Muscle of back (tissue), 13 donors: ENCODE measurements at places on chromosomes 11 and 22. TPM values are rescaled to one million over a fixed set of nuclear protein-coding genes. Genes with fewer than 3 reads are reported as not detected.
A peak's percentile ranks its signal among the peaks of the same experiment; 100 is the strongest.

The C11orf98 gene
- polyA plus RNA-seq: 33.5 TPM

The SNX15 gene
- polyA plus RNA-seq: 19.3 TPM

The MPEG1 gene
- 13.3 TPM for polyA plus RNA-seq

The KRTAP5-8 gene
- not detected for polyA plus RNA-seq

The HIPK3 gene
- polyA plus RNA-seq: 71.0 TPM

GRCh38 chr11:108666373-108666772, 1.5 kb downstream of the DDX10 start:
- DNase-seq: no peak

GRCh38 chr11:46127150-46127638, 5.9 kb upstream of the PHF21A start:
- peak; percentile 16 for DNase-seq

DNA sequence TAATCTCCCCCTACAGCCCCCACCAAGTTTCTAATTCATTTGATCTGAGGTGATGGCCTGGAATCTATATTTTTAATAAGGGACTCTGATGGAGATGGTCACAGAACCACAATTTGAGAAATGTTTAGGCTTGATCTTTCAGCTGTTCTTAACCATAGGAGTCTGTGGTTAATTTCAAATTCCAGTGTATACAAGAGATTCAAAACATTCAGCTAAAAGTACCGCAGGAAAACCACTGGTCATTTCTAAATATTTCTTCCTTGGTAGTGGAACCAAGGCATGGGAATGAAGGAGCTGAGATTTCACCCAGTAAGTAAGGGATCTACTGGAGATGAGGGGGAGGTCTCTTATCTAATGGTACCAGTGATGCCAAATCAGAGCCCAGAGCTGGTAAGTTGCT, 18.3 kb upstream of the GALNT18 start:
- DNase-seq: no peak

DNA sequence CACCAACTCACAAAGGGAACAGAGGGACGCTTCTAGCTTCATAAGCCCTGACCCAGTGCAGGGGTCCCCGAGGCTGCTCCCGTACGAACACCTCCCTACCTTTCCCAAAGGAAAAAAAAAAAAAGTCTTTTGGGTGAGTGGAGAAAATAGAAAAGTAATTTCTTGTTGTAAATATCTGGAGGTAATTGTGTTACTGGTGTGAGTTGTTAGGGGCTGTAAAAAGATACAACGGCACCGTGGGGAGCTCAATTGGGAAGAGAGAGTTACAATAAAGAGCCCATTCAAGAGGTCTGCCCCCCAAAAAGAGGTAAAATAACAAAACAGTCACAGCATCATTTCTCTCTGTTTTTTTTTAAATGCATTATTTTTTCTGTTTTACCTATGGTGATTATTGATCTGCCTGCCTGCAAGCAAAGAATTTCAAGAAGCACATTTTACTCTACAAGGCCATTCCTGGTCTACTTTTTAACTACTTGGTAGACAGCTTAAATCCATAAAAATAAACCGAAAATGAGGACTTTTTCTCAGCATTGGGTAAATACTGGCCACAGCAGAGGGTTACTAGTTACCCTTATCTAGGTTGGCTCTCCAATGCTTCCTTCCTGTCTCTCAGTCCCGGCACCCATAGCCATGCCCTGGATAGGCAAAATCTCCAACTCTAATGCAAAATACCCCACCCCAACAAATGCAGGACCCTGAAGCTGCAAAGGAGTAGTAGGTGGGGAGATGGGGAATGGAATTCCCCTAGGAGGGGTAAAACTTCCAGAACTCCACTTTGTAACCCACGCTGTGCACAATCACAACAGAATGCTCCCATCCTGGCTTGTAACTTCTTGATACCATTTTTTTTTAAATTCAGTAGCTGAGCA, 3.1 kb downstream of the PAX6 start:
- DNase-seq: no peak

DNA sequence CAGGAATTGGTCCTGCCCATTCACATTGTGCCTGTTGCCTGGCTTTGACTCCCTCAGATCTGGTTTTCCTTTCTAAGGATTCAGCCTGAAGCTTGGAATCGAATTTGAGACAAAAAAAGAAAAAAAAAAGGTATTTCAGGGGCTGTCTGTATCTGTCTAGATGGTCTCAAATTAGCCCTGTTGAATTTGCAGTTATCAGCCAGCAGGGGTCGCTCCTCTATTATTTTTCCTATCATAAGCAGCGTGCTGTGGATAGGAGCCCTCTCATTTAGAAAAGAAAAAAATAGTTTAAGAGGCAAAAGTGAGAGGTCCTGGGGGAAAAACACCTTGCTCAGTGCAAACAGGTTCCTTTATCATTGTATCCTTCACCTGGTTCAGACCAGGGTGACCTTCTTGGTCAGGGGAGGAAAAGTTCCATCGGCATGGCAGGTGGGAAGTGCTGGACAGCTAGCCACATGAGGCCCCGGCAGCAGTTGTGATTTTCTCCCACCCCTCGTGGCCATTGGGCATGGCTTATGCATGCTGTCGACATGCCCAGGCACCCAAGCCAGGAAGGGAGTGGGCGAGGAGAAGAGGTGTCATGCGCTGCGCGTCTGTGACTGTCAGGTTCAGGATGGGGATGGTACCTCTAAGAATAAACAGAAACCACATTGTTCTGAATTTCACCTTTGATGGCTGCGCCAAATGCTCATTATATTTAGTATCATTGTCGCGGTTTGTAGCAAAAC, 13.1 kb downstream of the OR5AK2 start:
- no peak for DNase-seq

DNA sequence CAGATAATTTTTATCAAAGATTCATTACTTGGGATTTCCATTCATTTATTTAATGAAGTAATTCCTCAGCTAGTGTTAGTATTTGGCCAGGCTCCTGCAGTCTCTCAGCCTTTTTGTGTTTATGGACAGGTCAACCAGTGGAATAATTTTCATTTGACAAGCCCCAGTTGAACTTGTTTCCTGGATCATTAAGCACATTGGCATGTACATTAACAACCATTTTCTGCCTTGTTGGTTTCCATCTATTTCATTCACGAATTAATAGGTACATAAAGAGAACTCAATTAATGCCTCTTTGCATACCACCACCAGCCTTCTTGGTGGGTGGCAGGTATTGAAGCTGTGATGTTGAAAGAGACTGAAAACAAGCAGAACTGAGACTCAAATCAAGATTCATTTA, 745.2 kb downstream of the KCNA4 start:
- DNase-seq: no peak

- DNase-seq: no peak
These were observed at the start of gene YPEL4 for GRCh38 chr11:57649826-57650738. YPEL4 (minus strand) TSS chr11:57649912; CDS start chr11:57647107, 2,805 bp downstream.

DNA sequence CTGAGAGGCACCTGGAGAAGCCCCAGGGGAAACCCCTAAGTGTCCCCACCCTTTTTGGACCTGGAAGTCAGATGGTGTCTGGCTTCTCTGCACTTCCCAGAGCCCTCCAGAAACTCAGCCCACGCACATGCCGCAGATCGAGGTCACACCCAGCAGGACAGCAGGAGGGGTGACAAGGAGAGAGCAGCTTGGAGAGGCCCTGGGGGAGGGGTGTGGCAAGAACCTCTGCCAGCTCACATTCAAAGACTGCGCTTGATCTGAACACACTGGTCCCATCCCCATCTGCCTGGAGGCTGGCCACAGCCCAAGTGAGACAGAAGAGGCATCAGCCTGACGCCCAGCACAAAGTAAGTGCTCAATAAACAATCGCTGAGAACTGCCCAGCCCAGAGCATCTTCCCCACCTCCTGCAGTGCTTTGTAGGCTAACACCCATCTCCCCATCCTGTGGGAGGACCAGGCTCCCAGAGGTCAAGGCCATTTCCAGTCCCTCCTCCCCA, 21.4 kb downstream of the TMPRSS6 start:
- DNase-seq: no peak

GRCh38 chr11:13761716-13762115, 93.2 kb downstream of the FAR1 start:
- DNase-seq: peak; percentile 12

- no peak for DNase-seq
These were observed 57.5 kb upstream of the THY1 start for GRCh38 chr11:119480380-119481020.

DNA sequence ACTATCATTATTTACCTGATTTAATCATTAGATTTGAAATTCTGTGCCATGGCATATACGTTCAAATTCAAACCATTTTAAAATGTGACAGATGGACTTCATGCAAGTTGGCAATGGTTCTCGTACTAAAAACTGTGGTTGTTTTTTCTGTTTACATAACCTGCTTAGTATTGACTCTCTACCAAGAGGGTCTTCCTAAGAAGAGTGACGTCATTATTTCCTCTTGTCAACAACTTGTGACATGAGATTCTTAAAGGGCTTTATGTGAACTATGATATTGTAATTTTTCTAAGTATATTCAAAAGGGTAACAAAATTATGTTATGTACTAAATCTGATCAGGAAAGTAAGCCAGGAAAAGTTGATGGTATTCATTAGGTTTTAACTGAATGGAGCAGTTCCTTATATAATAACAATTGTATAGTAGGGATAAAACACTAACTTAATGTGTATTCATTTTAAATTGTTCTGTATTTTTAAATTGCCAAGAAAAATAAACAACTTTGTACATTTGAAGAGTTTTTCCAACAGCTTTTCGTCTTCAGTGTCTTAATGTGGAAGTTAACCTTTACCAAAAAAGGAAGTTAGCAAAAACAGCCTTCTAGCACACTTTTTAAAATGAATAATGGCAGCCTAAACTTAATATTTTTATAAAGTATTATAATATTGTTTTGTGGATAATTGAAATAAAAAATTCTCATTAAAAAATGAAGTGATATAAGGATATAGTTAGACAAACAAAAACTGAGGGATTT, 87.0 kb downstream of the GRK3 start:
- DNase-seq: no peak

DNA sequence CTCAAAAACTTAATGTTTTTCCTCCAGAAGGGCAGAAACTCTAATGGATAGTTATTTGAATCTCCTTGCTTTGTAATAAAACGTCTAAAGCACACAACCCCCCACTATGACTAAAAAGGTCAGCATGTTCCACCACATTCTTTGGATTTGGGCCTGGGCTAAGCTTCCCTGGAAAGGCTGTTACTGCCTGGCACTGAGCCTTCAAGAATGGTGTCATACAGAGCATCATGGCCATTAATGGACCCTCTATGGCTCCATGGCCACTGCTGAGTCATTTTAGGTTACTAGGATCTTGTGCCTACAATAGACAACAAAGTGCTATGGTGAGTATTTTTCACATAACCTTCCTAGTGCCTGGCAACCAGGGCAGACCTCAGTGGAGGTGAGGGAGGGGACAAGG, 242.6 kb upstream of the FAT3 start:
- peak; percentile 40 for DNase-seq

DNA sequence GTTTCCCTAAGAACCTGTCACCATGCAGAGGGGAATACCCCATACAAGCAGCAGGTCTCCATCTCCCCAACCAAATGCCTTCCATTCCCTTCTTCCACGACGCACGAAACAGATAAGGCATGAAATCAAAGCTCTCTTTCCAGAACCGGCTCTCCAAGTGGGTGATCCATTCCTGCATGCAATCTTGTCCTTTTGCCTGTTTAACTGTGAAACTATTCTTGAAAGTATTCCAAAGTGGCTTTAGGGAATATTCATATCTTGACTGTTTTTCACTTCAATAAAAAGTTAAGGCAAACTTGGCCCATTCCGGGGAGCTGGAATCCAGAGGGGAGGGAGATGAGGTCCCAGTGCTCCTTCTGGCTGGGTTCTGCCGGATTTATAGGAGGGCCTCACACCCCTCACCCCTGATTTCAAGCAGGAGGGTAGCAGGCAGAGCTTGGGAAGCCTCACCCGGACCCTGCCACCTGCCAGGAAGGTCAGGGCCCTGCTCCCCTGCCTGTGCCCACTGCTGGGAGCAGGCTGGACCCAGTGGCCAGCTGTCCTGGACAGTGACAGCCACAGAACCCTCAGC, 60.9 kb downstream of the SCGB1A1 start:
- DNase-seq: peak; percentile 50

GRCh38 chr11:8723711-8724110, 41.1 kb downstream of the RPL27A start:
- DNase-seq: no peak

DNA sequence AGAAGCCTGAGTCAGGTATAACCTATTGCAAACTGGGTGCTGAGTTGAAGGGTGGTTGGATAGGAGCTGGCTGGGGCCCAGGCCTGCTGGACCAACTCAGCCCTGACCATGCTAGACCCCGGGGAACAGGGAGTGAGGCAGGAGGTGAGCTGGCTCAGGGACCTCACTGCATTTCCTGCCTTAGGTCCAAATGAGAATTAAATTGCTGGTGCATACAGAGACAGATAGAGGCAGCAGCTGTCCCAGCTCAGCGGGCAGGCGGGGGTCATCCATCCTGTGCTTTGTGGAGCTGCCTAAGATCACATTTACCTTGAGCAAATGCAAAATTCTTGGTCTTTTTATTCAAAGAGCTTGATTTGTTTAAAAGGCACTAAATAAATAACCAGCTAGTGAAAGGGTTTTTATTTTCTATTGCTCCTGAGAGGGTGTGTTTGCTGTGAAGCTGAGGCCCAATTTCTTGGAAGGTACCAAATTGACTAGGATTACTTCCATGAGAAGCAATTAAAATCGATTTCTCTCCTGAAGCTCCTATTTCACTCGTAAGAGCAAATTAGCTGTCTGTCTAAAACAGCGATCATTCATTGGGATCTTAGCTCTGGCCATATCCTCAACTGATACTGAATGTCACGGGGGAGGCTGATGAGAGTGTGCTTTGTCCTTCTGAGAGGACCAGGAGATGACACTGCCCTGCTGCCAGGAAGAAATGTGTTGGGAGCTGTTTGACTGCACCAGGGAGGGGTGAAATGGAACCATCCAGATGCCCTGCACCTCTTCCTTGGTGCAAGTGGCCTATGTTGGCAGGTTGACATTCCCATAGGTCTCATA, 24.9 kb downstream of the USH1C start:
- no peak for DNase-seq
